ENCODE measurements at places on chromosomes 6 and 20.

- DNase-seq = no peak
These were observed 280.5 kb upstream of the MMS22L start for GRCh38 chr6:97563529-97563928.

GRCh38 chr6:97021194-97021593 lies 96.7 kb downstream of the KLHL32 start:
- no peak for DNase-seq

DNA sequence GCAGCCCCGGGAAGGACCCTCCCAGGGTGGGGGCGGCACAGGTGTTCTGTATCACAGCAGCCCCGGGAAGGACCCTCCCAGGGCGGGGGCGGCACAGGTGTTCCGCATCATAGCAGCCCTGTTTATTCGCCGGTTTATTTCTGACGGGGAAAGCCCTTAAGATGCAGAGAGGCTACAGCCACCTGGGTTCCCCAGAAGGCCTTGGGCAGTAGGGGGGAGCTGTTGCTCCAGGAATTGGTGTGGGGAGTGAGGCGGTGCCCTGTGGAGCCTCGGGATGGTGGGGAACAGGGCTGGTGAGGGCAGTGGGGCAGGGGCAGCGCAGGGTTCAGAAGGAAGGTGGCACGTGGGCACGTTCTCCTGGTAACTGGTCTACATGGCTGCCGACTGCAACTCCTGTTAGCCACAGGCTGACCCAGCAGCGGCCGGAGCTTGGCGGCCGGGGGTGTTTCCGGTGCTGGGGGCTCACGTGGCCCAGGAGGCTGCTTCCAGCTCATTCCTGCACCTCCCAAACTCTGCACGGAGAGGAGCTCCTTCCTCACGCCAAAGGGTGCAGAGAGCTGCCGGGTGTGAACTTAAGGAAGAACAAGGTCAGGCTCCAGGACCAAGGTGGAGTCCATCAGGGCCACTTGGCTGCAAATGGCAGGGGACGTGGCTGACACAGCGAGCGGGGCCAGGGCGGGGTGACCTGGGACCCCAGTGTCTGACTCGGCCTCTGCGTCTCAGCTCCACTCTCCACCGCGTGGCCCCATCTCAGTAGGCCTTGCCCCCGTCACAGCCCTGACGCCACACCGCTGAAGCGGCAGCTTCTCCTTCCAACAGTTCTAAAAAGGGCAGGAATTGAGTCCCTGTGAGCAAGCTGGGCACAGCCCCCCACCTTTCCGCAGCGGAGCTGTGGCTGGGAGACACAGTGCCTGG lies 13.2 kb downstream of the SLCO4A1 start:
- DNase-seq = no peak

DNA sequence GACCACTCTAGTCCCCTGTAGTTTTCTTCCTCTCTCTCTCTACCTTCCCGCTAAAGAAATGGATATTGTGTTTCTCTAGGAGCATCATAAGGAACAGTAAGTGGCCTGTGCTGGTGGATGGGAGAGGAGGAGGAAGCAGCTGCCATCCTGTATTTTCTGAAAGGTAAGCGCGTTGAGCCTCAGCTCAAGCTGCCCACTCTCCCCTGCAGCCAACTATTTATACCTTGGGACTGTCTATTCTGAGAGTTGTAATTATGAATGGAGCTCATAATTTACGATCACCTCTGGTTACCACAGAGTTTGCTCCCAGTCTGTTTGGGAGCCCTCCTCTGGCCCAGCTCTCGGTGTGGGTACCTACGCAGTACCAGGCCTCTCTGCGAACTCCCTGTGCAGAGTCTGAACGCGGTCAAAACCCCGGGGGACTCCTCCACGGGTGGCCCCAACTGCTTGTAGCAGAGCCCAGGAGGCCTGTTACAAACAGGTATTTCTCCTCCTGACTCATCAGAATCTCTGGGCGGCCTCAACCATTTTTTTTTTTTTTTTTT lies 285.4 kb downstream of the SMOC2 start:
- no peak for DNase-seq

- DNase-seq = no peak
These were observed 22.0 kb downstream of the ERGIC3 start for GRCh38 chr20:35563834-35564233.

DNA sequence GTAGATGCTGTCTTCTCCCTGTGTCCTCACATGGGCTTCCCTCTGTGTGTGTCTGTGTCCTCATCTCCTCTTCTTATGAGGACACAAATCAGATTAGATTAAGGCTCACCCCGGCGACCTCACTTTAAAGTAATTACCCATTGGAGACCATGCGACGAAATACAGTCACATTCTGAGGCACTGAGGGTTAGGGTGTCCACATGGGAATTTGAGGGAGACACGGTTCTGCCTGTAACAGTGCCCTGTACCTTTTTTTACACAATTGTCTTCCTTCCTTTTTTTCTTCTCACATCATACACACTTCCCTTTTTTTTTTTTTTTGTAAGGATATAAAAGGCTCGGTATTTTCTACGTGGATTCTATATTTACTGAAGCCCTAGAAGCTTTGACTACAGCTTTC lies 48.9 kb downstream of the DEK start:
- DNase-seq = no peak

GRCh38 chr6:159212525-159213280 lies 43.5 kb downstream of the FNDC1 start:
- DNase-seq = no peak

- DNase-seq = no peak
These were observed 151.2 kb downstream of the RNF144B start for GRCh38 chr6:18538315-18538714.

- DNase-seq = no peak
These were observed 336.0 kb downstream of the DHX35 start for GRCh38 chr20:39298121-39298520.

GRCh38 chr6:99512033-99512432 lies 3.2 kb downstream of the USP45 start:
- DNase-seq = no peak

GRCh38 chr6:48426636-48427035 lies 315.6 kb upstream of the PTCHD4 start:
- DNase-seq = no peak

DNA sequence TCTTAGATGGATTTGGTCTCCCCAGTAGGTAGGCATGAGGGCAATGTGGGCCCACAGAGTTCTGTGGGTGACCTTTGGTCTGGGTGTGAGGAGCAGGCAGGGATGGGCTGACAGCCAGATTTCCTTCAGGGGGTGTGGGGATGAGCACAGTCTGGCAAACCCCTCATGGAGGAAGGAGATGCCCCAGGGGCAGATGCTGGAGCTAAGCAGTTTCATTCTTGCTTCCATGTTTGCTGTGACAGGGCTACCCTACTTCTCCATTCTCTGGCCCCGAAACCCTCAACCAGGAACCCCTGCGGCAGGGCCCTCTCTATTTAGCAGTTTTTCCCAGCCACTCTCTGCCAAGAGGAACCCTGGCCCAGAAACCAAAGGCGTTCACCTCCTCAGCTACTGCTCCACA lies 40.4 kb downstream of the GCLC start:
- DNase-seq = no peak

Measured in CD4-positive, alpha-beta T cell treated with Interleukin-6 for 4 hours (primary cell).